ENCODE measurements at places on chromosomes 6 and 20.

GRCh38 chr6:38508894-38509293, 130.8 kb downstream of the BTBD9 start:
- DNase-seq, result no peak

- no peak for DNase-seq
These were observed 634 bp downstream of the HSF2 start for GRCh38 chr6:122400121-122400450.

GRCh38 chr6:105226598-105227294, 46.9 kb upstream of the POPDC3 start:
- no peak for DNase-seq

DNA sequence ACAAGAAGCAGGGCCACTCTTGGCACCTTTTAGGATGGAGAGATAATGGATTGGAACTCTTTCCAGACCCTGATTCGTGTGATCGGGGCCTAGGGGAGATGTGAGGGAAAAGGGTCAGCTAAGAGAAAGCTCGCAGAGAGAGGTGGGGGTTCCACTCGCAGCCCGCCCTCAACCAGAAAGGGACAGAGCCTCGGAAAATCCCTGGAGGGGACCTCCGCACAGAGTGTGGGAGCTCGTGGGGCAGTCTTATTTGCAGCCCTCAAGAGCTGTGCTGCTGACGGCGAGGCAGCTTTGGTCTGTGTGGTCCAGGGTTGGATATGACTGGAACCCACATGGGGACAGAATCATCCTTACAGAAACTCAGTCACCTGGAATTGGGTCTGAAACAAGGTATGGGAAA, 184.3 kb upstream of the PMEPA1 start:
- no peak for DNase-seq

- no peak for DNase-seq
These were observed 56.5 kb upstream of the RNF144B start for GRCh38 chr6:18330548-18331081.

GRCh38 chr6:144710207-144710606, 425.1 kb downstream of the UTRN start:
- DNase-seq, result no peak

- no peak for DNase-seq
These were observed 236.5 kb downstream of the GMPR start for GRCh38 chr6:16474772-16475493.

DNA sequence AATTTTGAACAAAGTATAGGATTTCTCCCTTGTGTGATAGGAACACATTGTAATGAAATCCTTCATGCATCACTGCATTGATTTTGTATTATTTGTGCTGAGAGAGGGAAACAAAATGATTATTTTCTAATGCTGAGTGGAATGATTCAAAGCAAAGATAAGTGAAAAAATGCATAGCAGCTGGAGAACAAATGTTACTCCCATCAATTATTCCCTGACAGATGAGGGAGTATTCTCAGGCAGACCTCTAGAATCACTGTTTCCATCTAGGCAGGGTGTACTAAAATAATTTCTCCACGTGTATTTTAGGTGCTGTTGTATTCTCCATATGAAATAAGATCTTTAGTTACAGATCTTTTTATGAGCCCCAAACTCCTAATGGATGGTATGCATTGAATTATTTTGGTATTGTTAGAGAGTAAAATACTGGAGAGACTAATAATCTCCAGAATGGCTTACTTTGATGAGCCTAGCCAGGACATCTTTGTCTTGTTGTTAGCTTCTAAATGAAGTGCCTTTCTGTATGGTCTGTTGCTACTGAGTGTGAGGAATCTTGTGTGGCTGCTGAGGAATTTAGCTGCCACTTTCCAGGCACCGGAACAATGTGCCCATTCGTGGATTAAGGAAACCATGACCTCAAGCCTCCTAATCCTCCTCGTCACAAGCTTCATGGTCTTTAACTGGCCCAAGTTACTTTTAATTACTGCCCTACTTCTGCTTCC, 39.6 kb downstream of the RNF217 start:
- DNase-seq, result no peak

GRCh38 chr20:63648190-63648589, 5.0 kb downstream of the STMN3 start:
- DNase-seq, result no peak
